NCI-H1694 treated with DMSO at 0.1 percent for 48 hours (cell line): ENCODE measurements at places on chromosomes 12 and 14.

DNA sequence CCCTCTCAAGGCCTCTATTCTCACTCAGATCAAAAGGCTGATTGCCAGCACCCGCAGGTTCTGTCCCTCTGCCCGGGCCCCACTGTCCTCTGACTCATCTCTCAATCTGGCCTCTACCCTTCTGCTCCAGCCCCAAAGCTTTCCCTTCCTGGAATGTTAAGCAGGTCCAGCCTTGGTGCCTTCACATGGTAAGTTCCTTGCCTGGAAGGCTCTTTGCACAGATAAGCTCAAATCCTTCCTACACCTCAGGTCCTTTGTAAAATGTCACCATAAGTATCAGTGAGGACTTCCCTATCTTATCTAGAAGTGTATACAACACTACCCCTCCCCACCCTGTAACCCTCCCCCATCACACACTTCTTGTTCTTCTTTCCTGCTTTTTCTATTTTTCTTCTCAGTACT, 22.2 kb downstream of the LPCAT3 start:
- DNase-seq = no peak

- no peak for DNase-seq
Observed at GRCh38 chr12:78628491-78629100, 236.0 kb upstream of the SYT1 start.

DNA sequence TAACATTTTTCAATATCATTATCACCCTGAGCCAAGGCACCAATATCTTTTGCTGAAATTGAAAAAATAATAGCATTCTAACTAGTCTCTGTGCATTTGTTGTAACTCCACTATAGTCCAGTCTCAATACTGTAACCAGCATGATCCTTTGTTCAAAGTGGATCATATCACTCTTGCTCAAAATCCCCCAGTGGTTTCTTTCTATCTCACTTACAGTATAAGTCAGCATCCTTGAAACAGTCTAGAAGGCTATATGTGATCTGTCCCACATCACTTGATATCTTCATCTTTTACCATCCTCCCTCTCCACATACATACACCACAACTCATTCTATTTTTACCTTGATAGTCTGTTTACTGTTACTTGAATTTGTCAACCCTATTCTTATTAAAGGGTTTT, 435.7 kb downstream of the CCER1 start:
- DNase-seq = no peak

DNA sequence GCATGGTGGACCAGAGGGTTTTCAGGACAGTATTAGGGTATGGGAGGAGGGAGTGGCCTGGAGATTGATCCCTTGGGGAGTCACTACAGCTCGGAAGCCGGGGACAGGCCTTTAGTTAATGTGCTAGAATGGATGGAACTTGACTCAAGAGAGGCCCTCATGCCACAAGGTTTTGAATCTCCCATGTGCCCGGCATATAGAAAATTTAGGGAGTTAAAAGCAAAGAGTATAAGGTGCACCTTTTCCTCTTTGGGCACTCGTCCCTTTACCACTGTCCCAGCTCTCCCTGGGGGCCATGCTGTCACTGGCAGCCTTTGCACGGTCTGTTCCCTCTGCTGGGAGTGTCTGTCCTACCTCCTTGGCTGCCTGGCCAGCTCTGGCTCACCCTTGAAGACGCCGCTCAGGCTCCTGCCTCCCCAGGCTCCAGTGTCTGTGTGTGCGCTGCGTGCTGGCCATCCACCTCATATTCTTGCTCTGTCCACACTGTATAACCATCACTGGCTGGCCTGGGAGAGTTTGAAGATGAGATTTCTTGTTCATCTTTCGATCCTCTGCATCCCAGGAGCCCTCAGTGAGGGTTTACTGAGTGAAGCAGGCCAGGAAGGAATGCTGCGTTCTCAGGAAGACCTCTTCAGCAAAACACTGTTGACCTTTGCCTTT, 161.3 kb downstream of the ZFP36L1 start:
- no peak for DNase-seq

DNA sequence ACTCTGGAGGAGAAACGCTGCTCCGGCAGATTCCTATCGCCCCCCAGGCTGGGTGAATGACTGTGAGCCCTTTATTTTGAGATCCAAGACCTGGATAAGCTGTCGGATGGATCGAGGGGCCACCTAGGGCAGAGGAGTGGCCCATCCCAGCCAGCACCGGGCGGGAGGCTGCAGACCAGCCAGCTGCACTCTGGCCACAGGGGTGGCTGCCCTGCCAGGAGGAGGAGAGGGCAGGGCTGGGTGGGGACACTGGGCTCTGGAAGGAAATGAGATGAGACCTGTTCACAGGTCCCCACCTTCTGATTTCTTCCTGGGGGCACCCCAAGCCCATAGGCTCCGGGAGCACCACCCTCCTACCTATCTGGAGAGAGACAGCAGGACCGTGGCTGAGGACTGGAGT, 140.0 kb downstream of the PIWIL1 start:
- DNase-seq = no peak

DNA sequence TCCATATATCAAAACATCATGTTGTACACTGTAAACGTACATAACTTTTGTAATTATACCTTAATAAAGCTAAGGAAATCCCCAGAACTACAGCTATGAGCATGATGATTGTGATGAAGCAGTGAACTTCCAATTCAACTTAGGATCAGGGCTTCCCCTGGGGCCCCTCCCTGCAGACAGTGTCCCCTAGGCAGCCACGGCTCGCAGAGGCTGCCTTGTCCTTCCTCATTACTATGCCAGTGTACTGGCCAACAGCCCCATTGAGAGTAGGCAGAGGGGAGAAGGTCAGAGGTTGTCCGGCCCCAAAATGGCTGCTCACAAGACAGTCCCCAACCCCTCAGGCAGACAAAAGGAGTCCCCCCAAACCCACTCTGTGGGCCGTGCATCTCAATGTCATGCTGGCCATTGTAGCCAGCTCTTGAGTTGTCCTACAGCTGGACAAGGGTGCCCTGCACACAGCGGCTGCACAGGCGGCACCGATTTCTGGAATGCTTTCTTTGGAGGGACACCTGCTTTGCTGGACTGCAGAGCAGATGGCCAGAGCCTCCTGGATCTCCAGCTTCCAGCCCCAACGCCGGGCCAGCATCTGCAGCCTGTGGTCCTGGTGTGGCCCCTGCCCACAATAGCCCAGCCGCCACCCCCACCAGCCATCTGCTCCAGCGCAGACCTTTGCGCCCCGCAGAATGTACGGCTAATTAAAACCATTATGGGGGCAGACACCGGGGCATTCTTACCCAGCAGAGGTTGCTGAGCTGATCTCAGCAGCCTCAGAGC, 46.1 kb downstream of the NIN start:
- no peak for DNase-seq

DNA sequence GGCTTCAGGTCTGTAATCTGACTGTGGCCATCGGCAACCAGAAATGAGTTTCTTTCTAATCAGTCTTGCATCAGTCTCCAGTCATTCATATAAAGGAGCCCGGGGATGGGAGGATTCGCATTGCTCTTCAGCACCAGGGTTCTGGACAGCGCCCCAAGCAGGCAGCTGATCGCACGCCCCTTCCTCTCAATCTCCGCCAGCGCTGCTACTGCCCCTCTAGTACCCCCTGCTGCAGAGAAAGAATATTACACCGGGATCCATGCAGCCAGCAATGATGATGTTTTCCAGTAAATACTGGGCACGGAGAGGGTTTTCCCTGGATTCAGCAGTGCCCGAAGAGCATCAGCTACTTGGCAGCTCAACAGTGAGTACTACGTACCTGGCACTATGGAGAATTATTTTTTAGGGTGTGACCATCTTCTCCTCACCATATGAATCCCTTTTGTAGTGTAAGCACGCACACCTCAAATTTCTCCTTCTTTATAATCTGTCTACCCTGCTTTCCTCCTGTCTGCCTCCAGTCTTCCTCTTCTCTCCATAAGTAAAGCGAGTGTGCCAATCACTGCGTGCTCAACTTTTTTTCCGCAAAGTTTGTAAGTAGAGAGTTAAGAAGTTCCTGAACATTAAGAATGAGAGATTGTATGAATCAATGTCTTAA, at the start of gene TPH2:
TSS of gene TPH2 (plus strand) at position 118 of the 658 bp plus-strand sequence. CDS start at position 260, 142 bp downstream.
- no peak for DNase-seq

DNA sequence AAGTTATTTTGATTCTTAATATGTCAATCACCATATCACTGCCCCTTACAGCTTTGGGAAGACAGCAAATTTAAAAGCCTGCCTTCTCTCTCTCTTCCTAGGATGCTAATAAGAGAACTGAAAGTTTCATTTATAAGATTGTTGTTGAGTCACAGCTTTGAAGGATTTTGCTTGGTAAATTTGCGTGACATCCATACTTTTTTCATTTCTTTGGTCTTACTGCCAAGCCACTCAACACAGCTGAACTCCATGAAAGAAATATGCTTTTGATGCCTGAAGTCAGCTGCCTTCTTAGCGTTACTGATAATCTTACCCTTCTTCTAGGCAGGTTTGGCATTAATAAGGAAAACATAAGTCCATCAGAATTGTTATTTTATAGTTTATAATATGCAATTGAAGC, 155.0 kb downstream of the CRADD start:
- no peak for DNase-seq

GRCh38 chr12:116588390-116589028, 29.3 kb downstream of the MAP1LC3B2 start:
- DNase-seq = no peak

- no peak for DNase-seq
Observed at GRCh38 chr14:103361867-103362266, 23.3 kb upstream of the MARK3 start.

- no peak for DNase-seq
Observed at GRCh38 chr12:53184828-53185227, 4.1 kb upstream of the CSAD start.

DNA sequence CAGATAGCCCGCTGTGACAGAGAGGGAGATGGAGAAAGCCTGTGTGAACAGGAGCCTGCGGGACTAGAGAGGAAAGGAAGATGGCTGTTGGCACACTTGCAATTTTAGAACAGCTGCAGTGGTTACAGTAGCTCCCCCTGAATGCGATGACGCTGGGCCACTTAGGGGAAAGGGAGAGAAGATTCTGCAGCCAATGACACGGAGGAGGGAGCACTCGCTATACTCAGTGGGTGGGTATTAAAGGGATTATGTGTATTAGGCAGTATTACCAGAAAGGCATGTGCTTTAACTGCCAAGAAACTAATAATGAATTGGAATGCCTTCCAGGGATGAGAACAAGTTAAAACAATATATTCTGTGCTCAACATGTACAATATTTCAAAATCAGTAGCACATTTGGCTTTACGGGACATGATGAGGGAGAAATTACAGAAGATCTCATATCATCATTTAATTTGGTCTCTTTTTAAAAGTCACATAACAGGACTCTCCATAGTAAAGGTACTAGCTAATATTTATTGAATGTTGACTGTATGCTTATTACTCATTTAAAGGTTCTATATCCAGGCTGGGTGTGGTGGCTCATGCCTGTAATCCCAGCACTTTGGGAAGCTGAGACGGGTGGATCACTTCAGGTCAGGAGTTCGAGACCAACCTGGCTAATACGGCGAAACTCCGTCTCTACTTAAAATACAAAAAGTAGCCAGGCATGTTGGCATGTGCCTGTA, 35.9 kb upstream of the FOS start:
- DNase-seq = peak; percentile 72

DNA sequence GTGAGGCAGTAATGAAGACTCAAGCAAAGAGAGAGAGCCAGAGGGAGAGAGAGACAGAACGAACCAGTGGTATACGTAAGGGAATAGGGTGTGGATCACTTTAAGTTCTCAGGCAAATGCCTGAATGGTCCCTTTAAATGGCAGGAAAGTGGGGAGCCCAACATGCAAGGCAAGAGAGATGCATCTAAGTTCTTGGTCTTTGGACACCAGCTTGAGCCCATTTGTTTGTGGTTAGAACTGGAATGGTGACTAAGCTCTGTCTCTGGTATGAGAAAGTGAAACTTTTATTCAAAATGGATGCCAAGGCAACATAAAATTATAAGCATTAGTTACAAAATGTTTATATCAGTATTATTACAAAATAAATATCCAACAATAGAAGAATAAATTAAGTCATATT, 192.2 kb upstream of the ALG10 start:
- no peak for DNase-seq

GRCh38 chr12:49934505-49934904, 16.0 kb upstream of the AQP2 start:
- no peak for DNase-seq

GRCh38 chr14:82342596-82342995, 808.9 kb upstream of the SEL1L start:
- DNase-seq = no peak

- no peak for DNase-seq
Observed at GRCh38 chr12:109735825-109736551, 22.4 kb downstream of the FAM222A start.

DNA sequence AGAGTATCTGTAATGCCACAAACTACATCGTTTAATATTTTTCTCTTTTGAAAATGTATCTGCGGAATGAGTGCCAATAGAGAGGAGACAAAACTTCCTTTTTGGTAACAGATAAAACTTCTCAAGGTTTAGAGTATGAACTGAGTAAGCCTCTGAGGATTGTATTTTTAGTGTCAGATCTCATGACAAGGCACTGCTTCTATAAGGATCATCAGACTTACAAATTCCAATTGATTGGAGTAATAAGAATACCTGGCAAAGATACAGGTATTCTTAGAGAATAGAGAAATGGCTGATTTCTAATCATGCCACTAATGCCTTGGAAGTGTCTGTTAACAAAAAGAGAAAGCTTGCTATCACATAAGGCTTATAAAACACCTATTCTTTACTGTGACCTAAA, 45.3 kb downstream of the SLC35F4 start:
- no peak for DNase-seq

DNA sequence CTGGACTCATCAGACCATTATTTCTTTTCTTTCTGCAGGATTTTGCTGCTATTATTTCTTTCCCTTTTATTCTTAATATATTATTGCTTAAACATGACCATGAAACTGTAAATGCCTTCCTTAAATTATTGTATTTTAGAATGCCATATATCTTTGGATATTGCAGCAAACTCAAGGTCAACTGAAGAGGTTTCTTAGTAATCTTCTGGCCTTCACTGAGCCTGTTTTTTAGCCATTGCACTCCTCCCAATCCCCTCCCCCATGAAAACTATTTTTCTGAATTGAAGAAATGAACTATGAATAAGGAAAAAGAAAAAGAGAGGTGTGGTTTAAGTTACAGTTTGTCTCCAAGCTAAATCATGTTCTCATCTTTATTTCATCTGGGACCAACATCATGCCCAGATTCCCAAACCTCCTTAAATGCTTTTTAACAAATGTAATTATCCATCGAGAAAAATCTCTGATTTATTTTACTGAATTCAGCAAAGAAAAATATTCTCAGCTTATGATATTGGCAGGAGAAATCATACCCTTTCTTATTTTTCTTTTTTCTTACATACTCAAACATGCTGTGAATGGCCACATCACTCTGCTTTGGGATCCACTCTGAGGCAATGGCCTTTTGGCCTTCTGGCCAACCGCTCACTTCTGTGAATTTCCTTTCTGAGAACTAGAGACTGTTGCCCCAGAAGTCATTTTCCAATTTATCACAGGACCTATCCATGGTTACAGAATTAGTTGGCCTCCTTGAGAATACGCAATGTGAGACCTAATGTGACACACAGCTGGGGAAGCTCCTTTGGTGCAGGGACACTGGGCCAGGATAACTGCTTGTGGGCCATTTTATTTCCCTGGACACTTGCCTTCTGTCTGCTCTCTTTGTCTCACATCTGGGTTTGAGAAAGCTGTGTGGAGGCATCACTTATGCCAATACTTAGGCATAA, 50.9 kb downstream of the IGF1 start:
- DNase-seq = no peak

GRCh38 chr14:72553656-72554055, 340.2 kb downstream of the DPF3 start:
- no peak for DNase-seq
